ENCODE measurements at places on chromosomes 7 and 10. TPM values are rescaled to one million over a fixed set of nuclear protein-coding genes. Genes with fewer than 3 reads are reported as not detected.

DNA sequence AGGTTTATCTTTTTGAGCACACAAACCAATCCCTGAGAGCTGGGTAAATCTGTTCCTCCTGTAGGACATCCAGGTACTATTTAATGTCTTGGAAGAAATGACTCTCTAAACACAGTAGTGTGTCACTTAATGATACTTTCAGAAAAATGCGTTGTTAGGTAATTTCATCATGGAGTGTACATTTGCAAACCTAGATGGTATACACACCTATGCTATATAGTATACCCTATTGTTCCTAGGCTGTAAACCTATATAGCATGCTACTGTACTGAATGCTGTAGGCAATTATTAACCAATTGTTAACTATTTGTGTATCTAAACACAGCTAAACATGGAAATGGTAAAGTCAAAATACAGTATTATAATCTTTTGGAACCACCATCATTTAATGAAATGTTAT lies 10.1 kb downstream of the RUFY2 start:
- no peak for DNase-seq

DNA sequence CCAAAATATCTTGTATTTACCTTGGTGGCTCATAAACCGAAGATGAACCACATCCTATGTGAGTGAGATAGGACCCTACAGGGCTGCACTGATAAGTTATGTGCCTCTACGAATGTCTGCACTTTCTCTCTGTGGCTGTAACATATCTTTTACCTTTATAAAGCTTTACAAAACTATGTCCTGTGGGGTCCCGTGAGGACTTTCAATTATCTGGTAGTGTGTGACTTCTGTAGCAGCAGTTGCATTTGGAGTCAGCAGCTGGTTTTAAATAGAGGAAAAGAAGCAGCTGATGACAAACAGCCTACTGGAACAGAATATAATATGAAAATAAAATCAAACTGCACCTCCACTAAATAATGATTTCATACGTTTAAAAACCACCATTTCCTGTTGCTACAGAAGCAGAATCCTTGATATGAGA lies 222.4 kb upstream of the GNAI1 start:
- no peak for DNase-seq

DNA sequence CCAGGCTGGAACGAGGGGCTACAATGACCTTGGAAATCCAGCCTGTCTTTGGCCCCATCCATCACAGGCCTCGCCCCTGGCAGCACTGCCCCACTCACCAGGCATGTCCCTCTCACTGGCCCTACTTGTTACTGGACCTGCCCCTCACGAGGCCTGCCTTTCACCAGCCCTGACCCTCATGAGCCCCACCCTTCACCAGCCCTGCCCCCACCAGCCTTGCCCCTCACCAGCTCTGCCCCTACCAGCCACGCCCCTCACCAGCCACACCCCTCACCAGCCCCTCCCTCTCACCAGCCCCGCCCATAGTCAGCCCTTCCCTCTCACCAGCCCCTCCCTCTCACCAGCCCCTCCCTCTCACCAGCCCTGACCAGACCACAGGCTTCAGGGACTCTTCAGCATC lies 57.8 kb downstream of the COL26A1 start:
- no peak for DNase-seq

GRCh38 chr7:152403726-152404125 lies 32.1 kb downstream of the KMT2C start:
- DNase-seq: no peak

GRCh38 chr10:57716884-57717283 lies 550.8 kb downstream of the IPMK start:
- DNase-seq: no peak

GRCh38 chr10:82564353-82565196 lies 689.6 kb downstream of the NRG3 start:
- DNase-seq: no peak

GRCh38 chr10:94411304-94411703 lies 9.0 kb downstream of the TBC1D12 start:
- DNase-seq: no peak

DNA sequence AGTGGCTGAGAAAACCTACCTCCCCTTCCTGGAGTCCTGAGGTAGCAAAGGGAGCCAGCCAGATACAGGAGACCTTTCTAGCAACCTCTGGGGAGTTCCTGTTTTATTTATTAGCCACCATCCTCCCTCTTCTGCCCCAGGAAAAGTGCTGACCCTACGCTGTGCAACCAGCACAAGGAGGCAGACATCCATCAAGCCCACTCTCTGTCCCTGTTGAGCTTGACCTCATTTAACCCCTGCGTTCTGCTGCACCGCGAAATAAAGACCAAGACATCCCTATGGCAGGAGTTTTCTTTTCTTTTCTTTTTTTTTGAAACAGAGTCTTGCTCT lies 25.3 kb upstream of the ANKRD2 start:
- no peak for DNase-seq

DNA sequence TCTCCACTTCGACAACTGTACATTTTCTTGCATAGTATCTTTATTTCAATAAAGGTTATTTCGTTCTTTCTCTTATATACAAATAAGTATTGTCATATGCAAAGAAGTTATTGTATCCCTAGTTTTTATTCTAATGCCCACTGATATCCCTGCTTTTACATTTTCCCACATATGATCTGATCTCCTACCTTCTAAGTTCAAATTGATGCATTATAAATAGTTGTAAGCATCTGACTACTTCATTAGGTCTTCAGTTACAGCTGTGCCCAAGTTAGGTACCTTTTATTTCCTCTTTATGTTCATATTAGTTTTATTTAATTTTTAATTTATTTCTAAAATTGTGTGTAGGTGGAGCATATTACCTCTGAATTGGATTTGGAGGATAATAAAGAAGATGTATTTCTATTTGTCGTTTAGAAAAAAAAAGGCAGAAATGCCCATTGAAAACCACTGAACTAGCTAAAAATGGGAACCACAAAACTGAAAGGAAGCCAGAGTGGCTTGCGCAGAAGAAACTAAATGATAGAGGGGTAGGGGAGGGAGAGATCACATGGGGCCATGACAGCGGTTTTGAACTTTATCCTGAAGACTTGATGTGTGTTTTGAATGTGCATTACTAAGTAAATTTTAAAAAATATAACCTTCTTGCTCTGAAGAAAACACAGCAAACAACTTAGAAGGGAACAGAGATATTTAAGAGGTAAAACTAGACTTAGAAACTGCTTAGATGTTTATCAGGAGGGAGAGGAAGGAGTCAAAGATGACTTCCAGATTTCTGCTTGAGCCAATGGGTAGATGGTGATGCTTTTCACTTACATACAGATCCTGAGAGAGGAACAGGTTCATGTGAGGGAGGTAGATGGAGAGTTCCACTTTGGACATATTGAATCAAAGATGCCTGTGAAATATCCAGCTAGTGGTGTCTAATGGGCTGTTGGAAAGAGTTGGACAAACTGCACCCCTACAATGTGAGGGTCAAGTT lies 9.3 kb upstream of the ZC3HAV1L start:
- DNase-seq: no peak

- no peak for DNase-seq
Measured at GRCh38 chr10:122657255-122657654, 42.4 kb downstream of the C10orf120 start.

DNA sequence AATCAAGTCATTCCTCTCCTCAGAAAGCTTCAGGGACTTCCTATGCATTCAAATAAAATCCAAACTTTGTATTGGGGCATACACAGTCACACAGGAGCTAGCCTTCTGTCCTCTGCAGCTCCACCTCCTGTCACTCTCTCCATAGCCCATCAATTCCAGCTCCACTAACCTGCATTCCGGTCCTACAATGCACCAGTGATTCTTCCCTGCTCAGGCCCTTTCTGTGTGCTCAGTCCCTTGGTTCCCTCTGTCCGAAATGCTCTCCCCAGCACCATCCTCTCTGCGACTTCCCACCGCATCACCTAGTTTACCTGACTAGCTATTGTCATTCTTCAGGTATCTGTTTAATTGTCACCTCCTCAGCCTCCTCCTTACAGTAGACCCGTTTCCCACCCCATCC lies 26.4 kb upstream of the YAE1 start:
- DNase-seq: no peak

GRCh38 chr7:35758421-35758820 lies 42.4 kb upstream of the SEPTIN7 start:
- no peak for DNase-seq

DNA sequence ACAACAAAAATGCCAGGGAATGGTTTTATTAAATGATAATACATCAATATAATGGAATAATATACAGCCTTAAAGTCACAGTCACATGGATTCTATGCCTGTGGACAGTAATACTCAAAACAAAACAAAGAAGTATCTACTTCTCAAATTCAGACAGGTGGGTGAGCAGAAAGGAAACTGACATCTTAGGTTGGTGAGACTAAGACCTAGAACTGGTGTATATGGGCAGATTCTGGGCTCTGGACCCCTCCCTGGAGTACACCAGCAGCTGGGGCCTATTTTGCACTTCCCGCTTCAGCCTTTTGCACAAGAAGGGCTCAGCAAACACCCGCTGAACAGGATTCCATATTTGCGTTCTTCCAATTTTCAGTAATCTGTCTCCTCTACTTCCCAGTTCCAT lies 5.4 kb upstream of the FIS1 start:
- DNase-seq: no peak

GRCh38 chr7:114758661-114759227 lies 163.2 kb upstream of the MDFIC start:
- DNase-seq: no peak

GRCh38 chr10:79268161-79268601 lies 79.1 kb upstream of the PPIF start:
- no peak for DNase-seq

DNA sequence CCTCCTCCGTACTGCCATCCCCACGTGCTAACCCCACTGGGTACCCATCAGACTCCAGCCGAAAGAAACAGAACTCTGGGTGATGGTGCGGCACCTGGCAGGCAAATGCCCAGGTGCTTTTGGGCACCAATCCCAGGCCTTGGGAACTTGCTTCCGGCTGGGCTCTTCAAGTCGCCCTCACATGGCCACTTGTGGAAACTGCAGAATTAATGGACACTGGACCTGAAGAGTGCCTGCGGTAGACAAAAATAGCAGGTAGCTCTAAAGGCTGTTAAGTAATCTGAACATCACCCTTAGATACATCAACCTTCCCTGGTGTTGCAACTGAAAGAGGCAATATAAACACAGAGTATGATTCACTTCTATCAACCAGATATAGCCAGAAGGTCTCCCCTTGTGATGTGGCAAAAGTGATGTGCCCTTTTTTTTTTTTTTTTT lies 644.4 kb downstream of the GRM8 start:
- no peak for DNase-seq

GRCh38 chr10:30034433-30035137 lies 24.8 kb downstream of the JCAD start:
- no peak for DNase-seq

DNA sequence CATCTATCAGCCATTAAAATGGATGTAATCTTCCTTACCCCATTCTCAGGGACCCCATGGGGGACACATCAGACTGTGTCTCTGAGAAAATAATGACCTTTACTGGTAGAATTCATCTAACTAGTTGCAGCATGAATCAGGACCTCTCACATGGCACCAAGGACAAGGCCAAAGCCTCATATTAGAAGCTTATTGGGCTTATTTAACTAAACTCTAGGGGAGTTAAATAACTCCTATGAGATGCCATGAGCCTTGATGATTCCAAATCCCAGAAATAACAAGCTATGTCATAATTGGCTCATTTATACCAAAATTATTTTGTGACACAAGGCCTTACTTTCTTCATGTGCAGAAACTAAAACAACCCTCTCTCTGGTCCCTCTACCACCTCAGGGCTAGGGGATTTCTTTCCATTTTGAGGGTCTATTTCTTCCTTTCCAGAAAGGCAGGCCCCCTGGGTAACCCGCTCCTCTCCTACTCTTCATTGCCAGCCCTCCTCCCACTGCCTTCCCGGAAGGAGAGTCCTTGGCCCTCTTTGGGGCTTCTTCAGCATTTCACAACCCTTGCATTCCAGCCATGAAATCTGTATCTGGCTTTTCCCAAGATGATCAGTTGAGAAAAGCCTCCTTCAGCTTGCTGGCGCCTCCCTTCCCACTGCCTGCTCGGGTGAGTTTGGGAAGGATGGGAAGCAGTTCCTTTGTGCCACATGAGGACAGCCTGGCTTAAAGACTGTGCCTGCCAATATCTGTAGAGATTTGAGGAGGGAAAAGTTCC lies 41.8 kb upstream of the TRIM8 start:
- no peak for DNase-seq

GRCh38 chr7:88095-88926 lies 104.1 kb upstream of the FAM20C start:
- DNase-seq: no peak

GRCh38 chr7:30276203-30276900 lies 8.0 kb upstream of the ZNRF2 start:
- no peak for DNase-seq

The NUTM2A gene
- polyA plus RNA-seq: 4.1 TPM

The BAIAP2L1 gene
- polyA plus RNA-seq: 6.8 TPM

The CYTH3 gene
- 29.3 TPM for polyA plus RNA-seq

The KLF14 gene
- polyA plus RNA-seq: 1.1 TPM

The GRM3 gene
- polyA plus RNA-seq: not detected

The ANXA7 gene
- polyA plus RNA-seq: 57.9 TPM

The TMEM184A gene
- polyA plus RNA-seq: 0.78 TPM

The NXPH1 gene
- polyA plus RNA-seq: not detected

The TAS2R3 gene
- polyA plus RNA-seq: 0.38 TPM

The CALCR gene
- 11.1 TPM for polyA plus RNA-seq

The ASZ1 gene
- not detected for polyA plus RNA-seq

The HOXA11 gene
- polyA plus RNA-seq: 1.2 TPM

The CPA4 gene
- polyA plus RNA-seq: 2.2 TPM

Data from forelimb muscle (tissue), 1 donor.